ENCODE measurements at places on chromosomes 7 and 10.

DNA sequence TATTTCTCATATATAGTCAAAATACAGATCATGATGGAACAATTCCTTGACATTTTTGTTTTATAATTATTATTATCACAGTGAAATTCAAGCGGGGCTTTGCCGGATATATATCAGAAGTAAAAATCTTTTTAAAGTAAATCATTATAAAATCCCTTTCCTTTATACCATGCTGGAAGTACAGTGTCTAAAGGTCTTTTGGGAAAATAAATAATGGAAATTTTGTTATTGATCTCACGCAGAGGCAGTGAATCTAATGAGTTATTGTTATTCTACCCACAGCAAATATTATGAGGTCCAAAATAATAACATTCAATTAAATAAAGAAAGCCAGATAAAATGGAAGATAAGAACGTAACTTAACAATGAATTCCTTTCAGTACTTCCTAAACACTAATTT, 33.8 kb downstream of the GFRA1 start:
- no peak for DNase-seq

- peak; percentile 51 for DNase-seq
Observed at GRCh38 chr10:15518250-15518649, 147.2 kb upstream of the FAM171A1 start.

GRCh38 chr10:11810313-11810766, 12.8 kb upstream of the PROSER2 start:
- no peak for DNase-seq

GRCh38 chr7:151226560-151226874, 488 bp downstream of the ABCF2 start:
- DNase-seq, result no peak

DNA sequence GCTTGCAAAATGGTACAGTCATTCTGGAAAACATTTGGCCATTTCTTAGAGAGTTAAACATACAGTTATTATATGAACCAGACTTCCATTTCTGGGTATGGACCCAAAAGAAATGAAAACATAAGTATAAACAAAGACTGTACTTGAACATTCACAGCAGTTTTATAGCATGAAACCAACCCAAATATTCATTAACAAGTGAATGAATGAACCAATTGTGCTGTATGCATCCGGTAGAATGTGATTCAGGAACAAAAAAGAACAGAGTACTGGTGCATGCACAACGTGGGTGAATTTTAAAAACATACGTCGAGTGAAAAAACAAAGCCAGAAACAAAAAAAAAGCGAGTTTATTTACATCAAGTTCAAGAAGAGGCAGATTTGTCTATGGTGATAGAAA, 1085.8 kb upstream of the AUTS2 start:
- no peak for DNase-seq

GRCh38 chr7:85239109-85239508, 52.3 kb upstream of the SEMA3D start:
- DNase-seq, result no peak
